ENCODE measurements at places on chromosomes 12 and 14.
A peak's percentile ranks its signal among the peaks of the same experiment; 100 is the strongest.

GRCh38 chr12:65853489-65854157 is 29.3 kb downstream of the HMGA2 start:
- DNase-seq, result no peak

DNA sequence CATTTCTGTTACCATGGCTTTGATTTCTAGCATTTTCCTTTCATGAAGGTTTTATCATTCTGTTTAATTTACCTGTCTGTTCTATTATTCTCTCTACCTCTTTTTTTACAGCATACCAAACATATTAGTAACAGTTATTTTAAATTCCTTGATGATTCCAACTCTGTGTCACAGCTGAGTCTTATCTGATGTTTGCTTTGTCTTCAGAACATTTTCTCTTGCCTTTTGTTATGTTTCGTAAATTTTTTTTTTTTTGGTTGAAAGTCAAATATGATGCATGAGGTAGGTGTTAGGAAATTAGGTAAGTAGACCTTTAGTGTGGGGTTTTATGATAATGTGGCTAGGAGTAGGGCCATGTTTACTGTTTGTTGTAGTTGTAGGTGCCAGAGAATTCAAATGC is 496.4 kb downstream of the FOXG1 start:
- DNase-seq, result no peak

DNA sequence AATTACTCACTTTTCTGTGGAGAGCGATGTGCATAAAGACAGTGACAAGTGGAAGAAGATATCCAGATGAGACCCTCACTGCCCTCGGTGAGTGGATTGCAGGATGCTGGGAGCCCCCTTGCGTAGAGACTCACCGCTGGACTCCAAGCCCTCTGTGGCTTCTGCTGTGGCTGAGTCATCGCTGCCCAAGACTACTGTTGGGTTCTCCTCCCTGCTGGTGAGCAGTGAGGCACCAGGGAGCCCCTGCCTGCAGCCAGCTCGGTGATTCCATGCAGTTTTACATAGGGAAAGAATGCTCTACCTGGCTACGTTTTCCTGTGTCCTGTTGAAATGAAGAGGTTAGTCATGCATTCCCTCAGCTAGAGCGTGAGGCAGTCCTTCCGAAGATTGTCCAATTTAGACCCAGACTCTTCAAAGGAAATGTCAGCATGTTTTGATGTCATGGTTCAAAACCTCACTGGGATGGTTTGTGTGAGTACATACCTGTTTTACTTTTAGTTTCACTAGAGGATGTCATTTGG is 28.2 kb downstream of the TRAF3 start:
- DNase-seq, result no peak

DNA sequence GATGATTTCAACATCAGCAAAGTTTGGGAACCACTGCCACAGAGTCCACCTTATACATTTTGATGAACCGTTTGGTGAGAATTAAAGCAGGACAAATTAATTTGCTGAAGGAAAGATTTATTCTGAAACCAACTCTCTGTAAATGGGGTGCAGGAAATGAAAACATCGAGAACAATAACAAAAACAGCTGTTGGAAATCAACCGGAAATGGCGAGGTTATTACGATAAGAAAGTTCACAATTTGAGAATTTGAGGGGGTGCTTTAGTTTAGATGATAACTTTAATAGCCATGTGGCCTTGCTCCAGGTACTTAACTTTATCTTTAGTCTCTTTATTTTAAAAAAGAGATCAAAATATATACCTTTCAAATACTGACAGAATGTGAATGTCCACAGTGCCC is 56.7 kb downstream of the KCNJ8 start:
- no peak for DNase-seq

GRCh38 chr12:69500631-69501030 is 30.4 kb downstream of the FRS2 start:
- no peak for DNase-seq

- DNase-seq, result peak; percentile 39
These were observed 66.7 kb downstream of the RESF1 start for GRCh38 chr12:32025906-32026305.

DNA sequence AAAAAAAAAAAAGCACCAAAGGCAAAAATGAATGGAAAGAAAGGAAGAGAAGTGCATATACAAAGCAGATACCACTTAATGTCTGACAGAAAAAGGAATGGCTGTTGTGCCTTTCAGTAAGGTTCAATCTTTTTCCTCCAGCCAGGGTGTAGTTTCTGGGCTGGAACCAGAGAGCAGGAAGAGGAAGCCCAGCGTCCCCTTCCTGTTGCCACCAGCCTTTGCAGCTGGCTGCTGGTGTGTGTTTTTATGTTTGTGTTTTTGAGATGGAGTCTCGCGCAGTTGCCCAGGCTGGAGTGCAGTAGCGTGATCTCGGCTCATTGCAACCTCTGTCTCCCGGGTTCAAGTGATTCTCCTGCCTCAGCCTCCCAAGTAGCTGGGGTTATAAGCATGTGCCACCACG is 64.6 kb upstream of the LTA4H start:
- DNase-seq, result no peak

- peak; percentile 85 for DNase-seq
These were observed 7.5 kb downstream of the ITGA5 start for GRCh38 chr12:54411391-54412241.

GRCh38 chr12:119006746-119007145 is 25.4 kb downstream of the SRRM4 start:
- no peak for DNase-seq

All from CD4-positive, alpha-beta T cell treated with Interleukin-15 for 1 hour (primary cell).